ENCODE measurements at places on chromosomes 11 and 22.

DNA sequence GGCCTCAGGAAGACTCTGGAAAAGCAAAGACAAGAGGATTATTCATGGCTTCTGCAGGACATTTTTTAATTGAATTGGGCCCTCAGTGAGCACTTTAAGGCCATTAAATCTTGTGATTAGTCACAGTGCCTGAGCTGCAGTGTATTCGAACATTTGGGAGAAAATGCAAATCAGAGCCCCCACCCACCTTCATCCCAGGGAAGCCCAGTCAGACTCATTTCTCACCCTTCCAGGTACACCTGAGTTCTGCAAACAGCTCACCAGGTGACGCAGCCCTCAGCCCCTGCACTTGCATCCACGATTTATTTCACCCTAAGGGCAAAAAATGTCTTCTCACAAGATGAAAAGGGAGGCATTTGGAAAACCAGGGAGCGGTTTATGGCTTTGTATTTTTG, 128.7 kb downstream of the MPPED1 start:
- no peak for DNase-seq

DNA sequence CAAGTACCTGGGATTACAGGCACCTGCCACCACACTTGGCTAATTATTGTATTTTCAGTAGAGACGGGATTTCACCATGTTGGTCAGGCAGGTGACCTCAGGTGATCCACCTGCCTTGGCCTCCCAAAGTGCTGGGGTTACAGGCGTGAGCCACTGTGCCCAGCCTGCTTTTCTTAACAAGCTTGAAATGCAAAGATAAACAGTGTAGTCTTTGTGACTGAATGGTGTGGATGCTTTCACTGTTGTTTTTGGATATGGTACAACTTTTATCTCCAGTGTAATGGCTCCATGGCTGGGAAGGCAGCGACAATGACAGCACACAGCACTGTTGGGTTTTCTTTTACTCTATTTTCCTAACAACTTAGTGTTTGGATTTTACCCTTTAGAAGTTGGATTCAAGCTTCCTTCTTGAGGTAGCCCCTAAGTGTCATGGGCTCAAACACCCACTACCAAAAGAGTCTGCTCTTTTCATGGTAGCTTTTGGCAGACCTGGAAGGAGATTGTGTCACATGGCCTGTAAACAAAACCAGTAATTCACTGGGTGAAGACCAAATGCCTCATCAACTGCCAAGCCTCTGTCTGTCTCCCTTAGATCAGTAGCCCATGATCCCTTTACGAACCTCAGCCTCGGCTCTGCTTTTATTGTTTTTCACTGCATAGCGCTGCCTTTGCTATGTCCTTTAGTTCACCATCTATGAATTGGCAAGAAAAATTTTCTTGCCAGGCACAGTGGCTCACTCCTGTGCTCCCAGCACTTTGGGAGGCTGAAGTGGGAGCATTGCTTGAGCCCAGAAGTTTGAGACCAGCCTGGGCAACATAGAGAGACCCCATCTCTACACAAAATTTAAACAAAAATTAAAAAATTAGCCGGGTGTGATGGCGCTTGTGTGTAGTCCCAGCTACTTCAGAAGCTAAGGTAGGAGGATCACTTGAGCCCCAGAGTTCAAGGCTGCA, 6.4 kb downstream of the VPS51 start:
- DNase-seq = no peak

DNA sequence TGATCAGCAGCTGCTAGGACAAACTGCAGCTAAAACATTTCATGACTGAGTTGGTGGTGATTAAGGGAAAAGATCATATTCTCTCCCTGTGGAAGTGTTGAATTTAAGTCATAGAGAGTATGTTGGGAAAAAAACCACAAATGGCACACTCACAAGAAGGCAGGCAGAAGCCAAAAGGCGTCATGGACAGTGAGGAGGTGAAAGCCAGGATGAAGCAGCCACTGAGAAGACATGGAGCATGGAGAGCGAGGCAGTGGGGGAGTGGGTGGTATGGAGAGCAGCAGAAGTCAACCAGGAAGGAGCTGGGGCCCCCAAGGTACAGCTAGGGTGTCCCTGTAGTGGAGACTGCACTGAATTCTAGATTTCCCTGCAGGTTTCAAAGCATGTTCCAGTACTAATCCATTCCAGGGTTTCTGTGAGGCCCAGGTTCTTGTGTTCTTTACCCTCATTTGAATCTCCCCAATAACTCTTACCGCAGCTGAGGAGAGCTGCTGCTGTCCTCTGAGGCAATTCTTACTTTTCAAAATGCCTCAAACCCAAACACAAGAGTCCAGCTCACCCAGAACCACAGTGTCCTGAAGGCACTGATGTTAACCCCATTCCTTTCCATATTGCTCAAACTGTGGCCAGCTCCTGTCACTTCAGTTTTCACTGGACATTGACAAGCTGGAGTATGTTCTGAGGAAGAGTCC, 191.8 kb upstream of the E2F8 start:
- DNase-seq = no peak

- no peak for DNase-seq
These were observed 80.1 kb downstream of the CDKN1C start for GRCh38 chr11:2805388-2806056.

DNA sequence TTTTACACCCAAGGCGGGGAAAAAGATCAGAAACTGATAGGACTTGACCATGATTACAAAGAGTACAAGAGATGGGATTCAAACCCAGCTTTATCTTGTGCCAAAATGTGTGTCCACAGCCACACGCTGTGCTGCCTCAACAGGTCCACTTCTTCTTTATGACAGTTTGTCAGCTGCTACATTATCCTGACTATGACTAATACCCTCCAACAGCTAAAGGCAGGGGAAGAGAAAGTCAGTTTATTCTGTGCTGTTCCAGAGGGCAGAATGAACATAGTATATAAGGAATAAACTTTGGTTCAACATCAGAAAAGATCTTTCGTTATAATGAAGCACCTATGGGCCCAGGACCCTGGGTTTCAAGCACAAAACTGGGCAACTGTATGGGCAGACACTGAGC, 668.2 kb upstream of the TENM4 start:
- no peak for DNase-seq

DNA sequence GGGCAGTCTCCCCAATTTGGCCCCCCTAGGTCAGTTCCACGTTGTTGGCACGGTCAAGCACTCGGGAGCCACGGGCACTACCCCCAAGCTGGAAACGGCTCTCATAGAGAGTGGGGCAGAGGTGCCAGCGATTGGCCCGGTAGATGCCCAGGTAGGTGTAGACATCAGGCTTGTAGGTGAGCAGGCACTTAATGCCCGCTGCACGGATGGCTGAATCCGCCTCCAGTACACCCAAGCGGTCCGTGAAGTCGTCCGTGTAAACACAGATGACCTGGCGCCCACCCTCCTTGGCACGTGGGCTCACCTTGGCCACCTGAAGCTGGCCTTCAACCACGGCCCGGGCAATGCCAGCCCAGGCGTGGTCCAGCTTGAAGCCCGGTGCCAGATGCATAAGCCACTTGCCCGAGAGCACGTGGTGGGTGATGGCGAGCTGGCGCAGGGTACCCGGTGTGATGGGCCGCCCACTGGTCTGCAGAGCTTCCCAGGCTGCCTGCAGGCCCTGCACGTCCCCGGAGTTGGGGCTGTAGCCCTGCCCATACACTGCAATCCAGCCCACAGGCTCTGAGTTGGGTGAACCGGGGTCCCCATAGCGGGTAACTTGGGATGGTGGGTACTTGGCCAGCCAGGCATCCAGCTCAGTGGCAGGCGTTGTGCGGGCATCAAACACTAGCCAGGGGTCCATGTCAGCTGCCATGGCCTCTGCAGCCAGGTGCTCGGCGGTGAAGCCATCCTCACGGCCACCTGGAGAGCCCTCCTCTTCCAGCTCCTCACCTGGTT, 1.2 kb downstream of the C11orf68 start:
- DNase-seq = no peak

DNA sequence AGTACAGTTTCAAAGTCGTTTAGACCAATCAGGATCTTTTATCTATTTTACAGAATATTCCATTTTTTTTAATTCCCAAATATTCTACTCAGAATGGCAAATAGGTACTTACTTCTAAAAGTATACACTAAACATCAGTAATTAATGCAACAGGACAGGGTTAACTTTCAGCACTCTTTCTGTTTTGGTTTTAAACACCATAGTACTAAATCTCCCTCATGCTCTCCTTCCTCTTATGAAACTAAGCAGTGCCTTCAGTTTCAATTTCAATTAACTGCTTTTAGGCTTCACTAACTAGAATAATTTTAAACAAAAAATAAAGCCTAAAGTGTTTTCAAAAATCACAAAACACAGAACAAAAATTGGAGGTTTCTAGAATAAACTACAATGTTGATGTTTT, 57.9 kb downstream of the NOX4 start:
- DNase-seq = no peak

DNA sequence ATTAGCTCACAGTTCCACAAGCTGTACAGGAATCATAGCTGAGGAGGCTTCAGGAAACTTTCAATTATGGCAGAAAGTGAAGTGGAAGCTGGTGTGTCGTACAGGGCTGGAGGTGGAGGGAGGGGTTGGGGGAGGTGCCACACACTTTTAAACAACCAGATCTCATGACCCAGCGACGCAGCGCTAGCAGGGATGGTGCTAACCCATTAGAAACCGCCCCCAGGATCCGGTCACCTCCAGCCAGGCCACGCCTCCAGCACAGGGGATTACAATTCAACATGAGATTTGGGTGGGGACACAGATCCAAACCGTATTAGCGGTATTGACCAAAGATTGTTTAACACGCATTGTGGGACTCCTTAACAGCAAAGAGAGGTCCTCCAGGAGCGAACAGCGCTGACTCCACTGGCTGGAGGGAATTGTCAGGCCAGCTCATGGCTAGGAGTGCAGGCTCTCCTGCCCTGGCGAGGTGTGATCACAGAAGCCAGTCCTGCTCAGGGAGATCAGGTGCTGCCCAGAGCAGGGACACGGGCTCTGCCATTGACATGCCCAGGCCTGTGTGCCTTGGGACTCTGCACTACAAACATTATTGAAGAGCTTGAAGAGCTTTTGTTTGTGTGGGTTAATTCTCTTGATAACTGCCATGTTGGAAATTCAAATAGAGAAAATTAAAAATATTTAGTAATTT, 215.3 kb downstream of the TBC1D22A start:
- no peak for DNase-seq

- DNase-seq = no peak
These were observed 41.3 kb downstream of the XKR3 start for GRCh38 chr22:16783930-16784354.

DNA sequence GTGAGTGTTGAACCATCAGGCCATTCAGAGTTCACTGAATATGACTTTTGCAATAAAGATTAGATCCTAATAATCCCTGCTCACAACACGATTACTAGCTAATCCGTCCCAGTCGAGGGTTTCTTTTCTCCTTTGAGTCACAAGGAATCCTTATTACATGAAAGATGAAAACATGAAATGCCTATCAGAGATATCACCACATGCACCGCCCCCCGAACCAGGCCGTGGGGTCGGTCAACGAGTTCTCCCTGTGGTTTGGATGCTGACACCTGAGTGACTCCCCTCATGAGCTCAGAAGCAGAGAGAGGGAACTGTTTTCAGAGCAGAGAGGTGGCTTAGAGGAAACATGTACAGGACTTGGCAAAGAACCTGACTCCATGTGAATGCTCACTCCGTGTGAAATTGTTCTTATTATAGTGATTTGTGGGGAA, 263.3 kb downstream of the ETS1 start:
- DNase-seq = no peak

- DNase-seq = no peak
These were observed 14.8 kb downstream of the PPFIBP2 start for GRCh38 chr11:7528514-7529049.

DNA sequence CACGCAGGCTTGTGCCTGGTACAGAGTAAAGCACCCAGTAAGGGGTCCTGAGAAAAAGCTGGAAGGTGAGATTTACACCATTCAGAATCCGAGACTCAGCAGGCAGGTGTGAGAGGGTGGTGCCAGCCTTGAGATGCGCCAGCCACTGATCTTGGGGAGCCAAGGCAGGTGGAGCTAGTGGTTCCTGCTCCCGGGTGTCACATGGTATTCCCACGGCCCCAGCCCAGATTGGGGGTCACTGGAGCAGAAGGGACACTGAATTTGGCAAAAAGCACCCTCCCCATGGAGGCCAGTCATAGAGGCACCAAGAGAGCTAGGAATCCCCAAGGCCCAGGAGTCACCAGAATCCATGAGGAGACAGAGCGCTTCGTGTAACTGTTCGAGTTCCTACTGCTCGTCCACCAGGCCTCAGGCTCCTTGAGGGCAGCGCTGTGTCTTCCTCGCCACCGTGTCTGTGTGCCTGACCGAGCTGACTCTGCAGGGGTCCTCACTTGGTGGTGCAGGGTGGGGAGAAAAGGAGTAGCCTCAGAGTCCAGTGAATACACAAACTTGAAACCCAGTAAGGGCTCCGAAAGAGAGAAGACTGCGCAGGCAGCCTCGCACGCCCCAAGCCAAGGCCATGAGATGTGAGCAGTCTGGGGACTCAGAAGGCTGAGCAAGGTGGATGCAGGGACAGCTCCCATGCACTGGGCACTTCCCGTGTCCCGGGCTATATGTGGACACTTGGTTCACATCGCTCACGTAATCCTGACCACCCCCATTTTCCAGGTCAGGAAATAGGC, 28.2 kb downstream of the TOM1 start:
- DNase-seq = no peak

GRCh38 chr22:37044634-37045625, 6.6 kb upstream of the KCTD17 start:
- DNase-seq = no peak

GRCh38 chr22:24247564-24248344, 2.9 kb upstream of the GGT5 start:
- DNase-seq = peak; percentile 20

All from stimulated activated CD8-positive, alpha-beta memory T cell treated with anti-CD3 and anti-CD28 coated beads, Interleukin-12 subunit alpha, Interleukin-12 subunit beta, amount 100 ng/mL, for 4 hours (primary cell).